Bronchus fibroblast of lung (primary cell): ENCODE measurements at places on chromosomes 16 and 17. TPM values are rescaled to one million over a fixed set of nuclear protein-coding genes. Genes with fewer than 3 reads are reported as not detected.

UNC13D gene
- 0.84 and 1.5 TPM in 2 replicates for total RNA-seq

PRDM7 gene
- total RNA-seq = not detected in 2 replicates

NTN3 gene
- 0.15 and 0.34 TPM in 2 replicates for total RNA-seq

GAST gene
- total RNA-seq = not detected in 2 replicates

ACSM2A gene
- not detected in 2 replicates for total RNA-seq

EFNB3 gene
- total RNA-seq = 0.67 and 0.89 TPM in 2 replicates

TAC4 gene
- not detected in 2 replicates for total RNA-seq

CD300LF gene
- not detected in 2 replicates for total RNA-seq

TBC1D3 gene
- total RNA-seq = not detected in 2 replicates

TBC1D3C gene
- not detected in 2 replicates for total RNA-seq

RFFL gene
- total RNA-seq = 12.8 and 13.5 TPM in 2 replicates

KRT36 gene
- total RNA-seq = not detected in 2 replicates

GAS7 gene
- total RNA-seq = 1.0 and 1.3 TPM in 2 replicates

OR3A2 gene
- total RNA-seq = not detected in 2 replicates

C17orf50 gene
- not detected in 2 replicates for total RNA-seq

SULT1A1 gene
- 1.0 and 1.3 TPM in 2 replicates for total RNA-seq

CLEC18A gene
- 0.17 TPM in 1 of 2 replicates, not detected in the other for total RNA-seq

ENGASE gene
- 5.4 and 8.9 TPM in 2 replicates for total RNA-seq

NQO1 gene
- total RNA-seq = 161 and 170 TPM in 2 replicates

GOSR1 gene
- total RNA-seq = 23.2 and 28.5 TPM in 2 replicates

CRHR1 gene
- total RNA-seq = not detected in 2 replicates

SEBOX gene
- total RNA-seq = not detected in 2 replicates

PRSS33 gene
- not detected in 2 replicates for total RNA-seq

BAHCC1 gene
- total RNA-seq = 8.3 and 8.4 TPM in 2 replicates

WFIKKN1 gene
- total RNA-seq = 0.30 and 0.50 TPM in 2 replicates

HCRT gene
- total RNA-seq = not detected in 2 replicates

ZFP3 gene
- total RNA-seq = 0.67 and 0.89 TPM in 2 replicates

MAPT gene
- under 0.01 and 0.15 TPM in 2 replicates for total RNA-seq

PRSS21 gene
- not detected in 2 replicates for total RNA-seq

SLC52A1 gene
- 0.15 TPM in 1 of 2 replicates, not detected in the other for total RNA-seq

HP gene
- not detected in 2 replicates for total RNA-seq

CES5A gene
- total RNA-seq = not detected in 2 replicates

CTRB1 gene
- not detected in 2 replicates for total RNA-seq

TMEM88 gene
- total RNA-seq = 0.74 and 4.2 TPM in 2 replicates

CCDC200 gene
- total RNA-seq = not detected in 2 replicates

CSH1 gene
- total RNA-seq = not detected in 2 replicates

KRT20 gene
- total RNA-seq = not detected in 2 replicates

HBA1 gene
- not detected in 2 replicates for total RNA-seq
